ENCODE measurements at places on chromosomes 6 and 20.

- DNase-seq: no peak
Observed at GRCh38 chr6:150464966-150465365, 96.2 kb downstream of the IYD start.

- DNase-seq: no peak
Observed at GRCh38 chr6:107386904-107387303, 72.5 kb downstream of the PDSS2 start.

- peak; percentile 30 for DNase-seq
Observed at GRCh38 chr6:18632670-18633410, 245.7 kb downstream of the RNF144B start.

GRCh38 chr6:235763-236360 lies 56.4 kb upstream of the DUSP22 start:
- DNase-seq: peak; percentile 50

DNA sequence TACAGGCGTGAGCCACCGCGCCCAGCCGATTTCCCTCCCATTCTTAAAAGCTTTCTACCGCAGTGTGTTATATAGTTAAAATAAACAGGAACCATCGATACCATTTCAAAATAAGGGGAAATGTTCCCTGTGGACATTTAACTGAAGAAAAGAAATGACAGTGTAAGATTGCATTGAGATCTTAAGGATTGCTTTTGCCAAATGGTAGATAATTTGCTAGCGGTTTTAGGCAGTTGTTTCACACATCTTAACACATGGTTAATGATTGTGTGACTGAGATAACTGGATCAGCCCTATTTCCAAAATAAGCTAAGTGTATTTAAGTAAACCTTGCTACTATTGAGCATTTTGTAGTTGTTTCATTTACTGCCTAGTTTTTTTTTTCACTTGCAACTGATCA lies 15.6 kb downstream of the STX16 start:
- DNase-seq: no peak

GRCh38 chr20:22289442-22289841 lies 294.9 kb downstream of the FOXA2 start:
- DNase-seq: no peak

GRCh38 chr20:45944151-45944964 lies 9.9 kb downstream of the PCIF1 start:
- no peak for DNase-seq

DNA sequence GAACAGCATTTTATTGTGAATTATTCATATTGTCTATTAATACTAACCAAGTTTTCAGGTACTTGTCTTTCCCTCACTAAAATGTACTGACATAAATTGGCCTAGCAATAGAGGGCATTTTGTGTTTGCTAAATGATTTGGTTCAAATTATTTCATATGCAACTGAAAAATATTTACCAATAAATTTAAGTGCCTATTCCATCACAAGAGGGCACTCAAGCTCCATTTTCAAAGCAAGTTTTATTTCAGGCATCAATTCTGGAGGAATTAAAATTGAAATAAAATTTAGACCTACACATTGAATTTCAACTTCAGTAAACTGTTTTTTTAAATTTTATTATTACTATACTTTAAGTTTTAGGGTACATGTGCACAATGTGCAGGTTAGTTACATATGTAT lies 114.3 kb upstream of the SYNCRIP start:
- DNase-seq: peak; percentile 27

- peak; percentile 91 for DNase-seq
Observed at GRCh38 chr20:43755390-43755789, 28.6 kb upstream of the GTSF1L start.

DNA sequence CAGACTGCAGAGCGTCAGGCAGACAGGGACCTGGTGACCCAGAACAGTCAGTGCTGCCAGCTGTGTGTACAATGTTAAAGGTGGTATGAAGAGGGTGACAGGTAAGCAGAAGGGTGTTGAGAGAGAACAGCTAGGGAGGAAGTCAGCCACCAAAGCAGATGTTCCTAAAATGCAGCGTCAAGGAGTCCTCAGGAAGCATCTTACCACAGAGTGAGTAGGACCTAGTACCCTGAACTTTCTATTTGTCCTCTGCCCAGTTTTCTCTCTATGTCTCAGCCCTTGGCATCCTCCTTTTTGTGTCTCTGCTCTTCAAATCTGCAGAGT lies 14.2 kb downstream of the STMND1 start:
- no peak for DNase-seq

DNA sequence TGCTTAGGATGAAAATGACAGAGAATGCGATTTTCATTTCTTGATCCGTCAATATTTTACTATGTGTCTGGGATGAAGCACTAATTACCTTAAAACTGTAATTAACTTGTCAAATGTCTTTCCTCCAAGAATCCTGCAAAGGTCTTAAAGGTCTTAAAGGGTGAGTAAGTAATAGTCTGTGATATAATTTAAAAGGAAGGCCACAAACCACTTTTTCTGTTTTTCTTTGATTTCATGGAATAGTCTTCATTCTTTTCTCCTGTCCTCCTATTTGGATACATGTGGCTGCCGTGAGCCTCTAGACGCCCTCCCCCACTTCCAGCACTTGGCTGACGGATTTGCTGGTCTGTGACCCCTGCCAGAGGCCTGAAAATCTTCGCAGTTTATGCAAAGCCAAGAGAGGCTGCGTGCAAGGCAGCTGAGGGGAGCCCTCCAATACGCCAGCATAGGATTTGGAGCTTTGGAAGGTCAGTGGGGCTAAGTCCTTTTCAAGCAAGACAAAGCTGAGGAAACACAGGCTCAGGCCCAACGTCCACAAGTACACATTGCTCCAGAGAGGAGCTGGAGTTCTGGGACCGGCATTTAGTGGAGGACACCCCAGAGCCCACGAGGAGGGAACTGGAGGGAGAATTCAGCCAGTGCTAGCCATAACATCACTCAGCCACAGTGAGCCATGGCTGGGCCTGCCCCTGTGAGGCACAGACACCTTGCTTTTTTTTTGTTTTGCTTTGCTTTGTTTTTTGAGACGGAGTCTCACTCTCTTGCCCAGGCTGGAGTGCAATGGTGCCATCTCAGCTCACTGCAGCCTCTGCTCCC lies 382.6 kb downstream of the SMOC2 start:
- no peak for DNase-seq

DNA sequence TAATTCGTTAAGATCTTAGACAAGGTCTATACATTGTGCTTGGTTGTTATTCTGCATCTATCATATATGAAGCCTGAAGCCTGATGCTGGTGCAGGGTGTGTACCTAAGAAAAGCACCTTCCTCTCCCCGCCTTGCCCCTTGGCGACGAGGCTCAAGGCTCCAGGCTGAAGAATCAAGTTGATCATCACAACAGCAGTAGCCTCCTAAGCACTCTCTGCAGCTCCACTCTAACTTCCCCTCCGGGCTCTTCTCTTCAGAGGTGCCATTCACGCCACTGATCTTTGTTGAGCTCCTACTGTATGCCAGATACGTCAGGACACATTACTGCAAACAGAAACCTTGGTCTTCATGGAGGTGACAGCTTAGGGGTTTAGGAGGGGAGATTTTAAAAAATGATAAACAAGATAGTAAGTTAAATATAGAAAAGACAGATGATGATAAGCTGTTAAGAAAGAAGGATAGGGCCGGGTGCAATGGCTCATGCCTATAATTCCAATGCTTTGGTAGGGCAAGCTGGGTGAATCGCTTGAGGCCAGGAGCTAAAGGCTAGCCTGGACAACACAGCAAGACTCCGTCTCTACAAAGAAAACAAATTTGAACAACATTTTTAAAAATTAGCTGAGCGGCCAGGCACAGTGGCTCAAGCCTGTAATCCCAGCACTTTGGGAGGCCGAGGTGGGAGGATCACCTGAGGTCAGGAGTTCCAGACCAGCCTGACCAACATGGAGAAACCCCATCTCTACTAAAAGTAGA lies 38.4 kb upstream of the ZNF217 start:
- no peak for DNase-seq

DNA sequence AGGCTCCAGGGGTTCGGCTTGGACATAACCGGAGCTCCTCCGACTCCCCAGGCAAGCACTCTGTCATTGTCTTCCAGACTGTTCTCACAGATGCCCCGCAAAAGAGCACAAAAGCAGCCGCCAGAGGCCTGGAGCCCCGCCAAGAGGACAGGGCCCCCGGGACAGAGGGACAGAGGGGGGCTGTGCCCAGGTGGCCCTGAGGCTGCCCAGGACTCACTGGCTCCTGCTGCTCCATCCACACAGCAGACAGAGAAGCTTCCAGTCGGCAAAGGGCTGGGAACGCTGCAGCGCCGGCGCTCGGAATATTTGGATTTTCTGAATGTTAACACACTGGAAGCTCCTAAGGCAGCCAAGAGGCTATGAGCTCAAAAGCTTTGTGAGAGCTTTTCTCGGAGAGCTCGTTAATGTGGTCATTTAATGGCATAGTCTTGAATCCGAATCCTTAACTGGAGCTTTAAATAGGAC lies 68.0 kb upstream of the QKI start:
- no peak for DNase-seq
